ENCODE measurements at places on chromosomes 2 and 18.

GRCh38 chr2:160513120-160513519 is 19.5 kb upstream of the RBMS1 start:
- DNase-seq: no peak

- DNase-seq: no peak
Observed at GRCh38 chr2:169997140-169997887, 170.1 kb downstream of the UBR3 start.

DNA sequence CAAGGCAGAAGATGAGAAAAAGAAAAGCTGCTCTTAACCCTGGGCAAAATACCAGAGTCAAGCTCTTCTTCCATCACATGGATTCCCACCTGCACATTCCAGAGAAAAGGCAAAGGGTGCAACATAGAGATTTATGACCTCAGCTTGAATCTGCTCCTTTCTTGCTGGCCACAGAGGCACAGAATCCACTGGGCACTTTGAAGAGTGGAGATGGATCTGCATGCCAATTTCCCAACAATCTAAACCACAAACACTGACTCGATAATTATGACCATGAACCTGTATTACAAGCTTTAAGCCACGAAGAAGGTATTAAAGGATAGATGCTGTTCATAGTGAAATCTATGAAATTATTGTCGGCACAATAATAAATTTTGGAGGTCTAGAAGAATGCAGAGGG is 237.3 kb downstream of the PID1 start:
- no peak for DNase-seq

GRCh38 chr2:120674246-120675170 is 61.2 kb upstream of the GLI2 start:
- peak; percentile 55 for DNase-seq

GRCh38 chr2:197445746-197446145 is 7.6 kb upstream of the COQ10B start:
- no peak for DNase-seq

GRCh38 chr2:188984065-188984491 is 9.9 kb downstream of the COL3A1 start:
- no peak for DNase-seq

GRCh38 chr2:146209842-146210275 is 1635.0 kb upstream of the ACVR2A start:
- no peak for DNase-seq

GRCh38 chr18:61602836-61603235 is 269.6 kb downstream of the CDH20 start:
- DNase-seq: no peak

DNA sequence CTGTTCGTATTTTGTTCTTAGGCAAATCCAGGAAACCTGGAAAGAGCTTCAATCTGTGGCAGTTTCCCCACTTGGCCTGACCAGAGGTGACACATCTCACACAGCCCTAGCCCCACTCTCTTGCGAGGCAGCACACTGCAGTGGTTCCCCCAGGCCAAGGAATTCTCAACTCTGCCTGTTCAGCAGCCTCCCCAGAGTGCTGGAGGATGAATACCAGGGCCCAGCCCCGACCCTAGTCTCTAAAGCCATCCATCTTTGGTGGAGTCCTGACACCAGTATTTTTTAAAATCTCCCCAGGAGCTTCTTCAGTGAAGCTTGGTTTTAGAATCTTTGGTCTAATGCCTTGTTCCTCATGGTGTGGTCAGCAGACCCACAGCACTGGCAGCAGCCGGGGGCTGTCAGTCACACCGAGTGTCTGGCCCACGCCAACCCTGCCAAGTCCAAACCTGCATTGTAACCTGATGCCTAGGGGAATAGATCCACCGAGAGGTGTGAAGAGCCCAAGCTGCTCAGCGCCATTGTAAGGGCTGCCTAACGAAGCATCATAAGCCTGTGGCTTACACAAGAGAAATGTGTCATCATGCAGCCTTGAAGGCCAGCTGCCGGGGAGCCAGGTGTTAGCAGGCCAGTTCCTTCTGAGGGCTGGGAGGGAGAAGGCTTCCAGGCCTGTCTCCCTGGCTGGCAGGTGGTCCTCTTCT is 428.7 kb upstream of the ID2 start:
- DNase-seq: no peak

GRCh38 chr2:121076498-121076820 is 208.5 kb downstream of the TFCP2L1 start:
- DNase-seq: no peak

- no peak for DNase-seq
Observed at GRCh38 chr2:16413285-16413684, 252.3 kb downstream of the CYRIA start.

- no peak for DNase-seq
Observed at GRCh38 chr2:107108556-107108955, 222.6 kb upstream of the ST6GAL2 start.

- no peak for DNase-seq
Observed at GRCh38 chr2:171260471-171261424, 100.1 kb upstream of the TLK1 start.

- no peak for DNase-seq
Observed at GRCh38 chr2:3142961-3143571, 234.6 kb downstream of the EIPR1 start.

- DNase-seq: no peak
Observed at GRCh38 chr2:120809609-120810440, 74.2 kb downstream of the GLI2 start.

GRCh38 chr2:159351977-159352376 is 65.5 kb upstream of the WDSUB1 start:
- DNase-seq: no peak

DNA sequence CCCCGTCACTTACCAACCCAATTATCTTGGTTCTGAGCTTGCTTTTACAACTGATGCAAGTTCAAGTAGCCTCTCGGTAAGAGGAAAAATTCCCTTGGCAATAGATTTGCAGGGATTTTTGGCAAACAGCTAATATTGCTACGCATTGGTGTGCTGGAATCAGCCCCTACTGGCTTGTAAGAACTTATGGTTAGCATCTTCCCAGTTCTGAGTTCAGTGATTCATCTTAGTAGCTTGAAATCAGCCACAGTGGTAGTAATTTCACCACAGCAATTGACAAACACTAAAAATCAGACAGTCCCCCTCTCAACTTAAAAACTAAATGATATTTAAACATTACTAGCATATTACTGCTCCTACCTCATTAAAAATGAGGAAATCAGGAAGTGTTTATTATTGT is 5.9 kb upstream of the RAX start:
- DNase-seq: no peak

GRCh38 chr2:191899410-191899809 is 52.5 kb upstream of the CAVIN2 start:
- no peak for DNase-seq

GRCh38 chr2:85584354-85584856 is at the start of gene VAMP5:
TSS of gene VAMP5 (plus strand) at chr2:85584431. CDS start at chr2:85584491, 60 bp downstream.
- no peak for DNase-seq
